ENCODE measurements at places on chromosomes 5 and 9.

DNA sequence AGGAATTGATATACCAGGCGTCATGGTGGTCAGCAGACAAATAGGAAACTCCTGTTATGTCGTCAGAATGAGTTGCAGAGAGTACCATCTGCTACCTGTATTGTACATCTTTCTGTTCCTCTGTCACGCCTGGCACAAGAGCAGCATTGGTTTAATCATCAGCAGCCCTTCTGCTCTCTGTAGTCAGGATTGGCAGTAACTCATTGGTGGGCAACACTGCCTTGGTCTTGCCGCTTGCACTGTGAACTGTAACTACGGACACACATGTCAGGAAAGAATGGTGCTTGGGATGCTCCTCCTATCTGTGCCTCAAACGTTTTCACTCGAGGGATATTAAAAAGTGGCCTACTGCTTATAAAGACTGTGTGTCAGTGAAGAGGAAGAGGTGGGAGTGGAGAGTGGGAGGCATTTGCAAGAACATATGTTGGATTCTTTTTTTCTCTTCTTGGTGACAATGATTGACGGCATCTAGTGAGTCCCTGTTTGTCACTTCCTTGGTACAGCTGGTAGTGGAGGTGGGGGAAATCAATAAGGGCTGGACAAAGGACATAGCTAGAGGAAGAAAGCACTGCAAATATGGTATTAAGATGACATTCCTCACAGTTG is 76.6 kb downstream of the F2RL2 start:
- DNase-seq: peak; percentile 44

DNA sequence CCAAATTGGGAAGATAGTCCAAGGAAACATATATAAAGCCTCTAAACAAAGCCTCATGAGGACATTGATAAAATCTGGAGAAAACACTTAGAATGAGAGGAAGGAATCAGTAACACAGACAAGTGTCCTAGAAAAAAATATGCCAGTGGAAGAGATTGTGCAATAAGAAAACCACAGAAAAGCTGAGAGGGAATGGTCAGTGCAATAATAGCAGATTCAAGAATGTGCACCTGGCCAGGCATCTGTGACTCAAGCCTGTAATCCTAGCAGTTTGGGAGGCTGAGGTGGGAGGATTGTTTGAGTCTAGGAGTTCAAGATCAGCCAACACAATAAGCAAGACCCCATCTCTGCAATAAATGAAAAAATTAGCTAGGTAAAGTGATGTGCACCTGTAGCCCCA is 691.2 kb upstream of the CDH6 start:
- DNase-seq: no peak

DNA sequence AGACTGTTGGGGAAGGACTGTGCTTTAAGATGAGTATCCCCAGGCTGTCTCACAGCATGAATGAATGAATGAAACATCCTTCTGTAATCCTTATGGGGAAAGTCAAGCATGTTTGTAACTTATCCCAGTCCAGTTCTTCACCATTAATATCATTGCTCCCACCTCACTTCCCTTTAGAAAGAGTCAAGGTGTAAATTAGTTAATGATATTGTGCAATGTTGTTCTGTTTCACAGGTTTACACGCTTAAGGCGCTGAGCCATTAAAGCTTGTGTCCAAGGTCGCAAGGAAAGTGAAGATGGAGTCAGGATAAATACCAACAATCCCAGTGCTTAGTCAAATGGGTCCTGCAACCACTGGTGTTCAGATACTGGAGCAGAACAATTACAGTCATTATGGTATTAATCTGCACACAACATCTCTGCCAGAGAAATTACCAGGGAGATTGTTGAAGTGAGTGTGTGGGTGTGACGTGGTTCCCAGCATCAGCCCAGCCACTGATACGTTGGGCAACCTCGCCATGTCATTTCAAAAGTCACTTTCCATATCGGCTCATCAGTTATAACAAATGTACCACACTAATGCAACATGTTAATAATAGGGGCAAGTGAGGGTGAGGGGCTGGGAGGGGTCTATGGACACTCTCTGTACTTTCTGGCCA is 1.5 kb upstream of the MYO10 start:
- no peak for DNase-seq

GRCh38 chr9:69542942-69543704 is 129.0 kb downstream of the APBA1 start:
- no peak for DNase-seq

DNA sequence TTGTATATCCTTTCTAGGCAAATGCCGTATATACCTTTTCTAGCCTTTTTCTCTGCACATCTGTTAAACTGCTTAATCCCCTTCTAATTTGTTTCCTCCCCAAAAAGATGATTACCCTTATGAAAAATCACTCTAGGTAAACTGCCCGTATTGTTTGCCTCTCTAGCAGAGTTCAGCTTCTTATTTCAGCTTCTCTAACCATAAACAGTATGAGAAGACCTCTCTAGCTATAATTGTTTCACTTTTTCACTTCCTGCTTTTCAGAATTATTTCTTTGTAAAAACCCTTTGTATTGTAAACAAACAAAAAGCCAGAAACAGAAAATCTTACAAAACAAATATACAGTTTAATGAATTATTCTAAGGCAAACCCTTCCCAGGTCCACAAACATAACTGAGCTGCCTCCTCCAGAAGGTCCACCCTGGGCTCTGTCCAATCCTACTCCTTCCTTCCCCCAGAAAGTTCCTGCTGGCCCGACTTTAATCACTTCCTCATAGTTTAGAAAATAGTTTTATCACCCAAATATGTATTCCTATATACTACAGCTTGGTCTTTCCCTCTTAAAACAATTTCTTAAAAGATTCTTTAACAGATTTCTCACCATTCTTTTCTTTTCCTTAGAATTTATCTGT is 158.1 kb downstream of the FGF1 start:
- no peak for DNase-seq

GRCh38 chr9:80435591-80435990 is 863.8 kb downstream of the TLE4 start:
- DNase-seq: no peak

- no peak for DNase-seq
These were observed 4.9 kb upstream of the TMEFF1 start for GRCh38 chr9:100468041-100468440.

GRCh38 chr5:36054647-36055046 is 12.0 kb downstream of the UGT3A2 start:
- no peak for DNase-seq

- DNase-seq: no peak
These were observed 176.7 kb upstream of the HMHB1 start for GRCh38 chr5:143635146-143635752.

DNA sequence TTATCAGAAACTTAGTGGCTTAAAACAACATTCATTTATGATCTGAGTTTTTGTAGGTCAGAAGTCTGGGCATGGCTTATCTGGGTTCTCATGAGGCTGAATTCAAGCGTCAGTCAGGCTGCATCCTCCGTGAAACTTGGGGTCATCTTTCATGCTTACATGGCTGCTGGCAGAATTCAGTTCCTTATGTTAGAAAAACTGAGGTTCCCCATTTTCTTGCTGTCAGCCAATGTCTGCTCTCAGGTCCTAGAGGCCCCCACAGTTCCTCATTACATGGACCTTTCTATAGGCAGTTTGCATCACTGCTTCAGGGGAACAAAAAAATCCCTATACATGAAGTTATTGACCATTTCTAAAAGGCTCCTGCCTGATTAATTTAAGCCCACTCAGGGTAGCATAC is 83.8 kb upstream of the NMUR2 start:
- no peak for DNase-seq

GRCh38 chr5:50900952-50901510 is 234.6 kb downstream of the PARP8 start:
- DNase-seq: no peak

GRCh38 chr9:88676644-88677043 is 141.7 kb downstream of the NXNL2 start:
- no peak for DNase-seq

GRCh38 chr5:144385597-144385996 is 214.9 kb downstream of the KCTD16 start:
- no peak for DNase-seq

- no peak for DNase-seq
These were observed 122.3 kb downstream of the GOLPH3 start for GRCh38 chr5:32051796-32052195.

DNA sequence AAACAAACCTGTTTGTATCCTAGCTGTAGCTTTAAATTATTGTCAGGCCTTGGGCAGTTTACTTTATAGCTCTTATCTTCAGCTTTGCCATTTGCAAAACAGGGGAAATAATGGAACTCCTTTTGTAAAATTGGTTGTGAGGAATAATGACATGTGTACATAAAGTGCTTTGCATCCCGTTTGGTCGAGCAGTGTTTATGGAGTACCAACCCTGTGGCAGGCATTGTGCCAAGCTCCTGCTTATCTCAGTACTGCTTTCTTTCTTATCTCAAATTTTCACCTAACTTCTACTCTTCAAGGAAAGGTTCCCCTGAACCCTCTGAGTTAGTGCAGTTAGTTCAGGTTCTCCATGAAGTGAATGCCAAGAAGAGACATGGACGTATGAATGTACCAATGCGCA is 9.4 kb upstream of the TENT2 start:
- no peak for DNase-seq

GRCh38 chr5:66193419-66193818 is 49.3 kb downstream of the SREK1 start:
- no peak for DNase-seq

GRCh38 chr9:18676525-18676924 is 202.6 kb downstream of the ADAMTSL1 start:
- DNase-seq: no peak

DNA sequence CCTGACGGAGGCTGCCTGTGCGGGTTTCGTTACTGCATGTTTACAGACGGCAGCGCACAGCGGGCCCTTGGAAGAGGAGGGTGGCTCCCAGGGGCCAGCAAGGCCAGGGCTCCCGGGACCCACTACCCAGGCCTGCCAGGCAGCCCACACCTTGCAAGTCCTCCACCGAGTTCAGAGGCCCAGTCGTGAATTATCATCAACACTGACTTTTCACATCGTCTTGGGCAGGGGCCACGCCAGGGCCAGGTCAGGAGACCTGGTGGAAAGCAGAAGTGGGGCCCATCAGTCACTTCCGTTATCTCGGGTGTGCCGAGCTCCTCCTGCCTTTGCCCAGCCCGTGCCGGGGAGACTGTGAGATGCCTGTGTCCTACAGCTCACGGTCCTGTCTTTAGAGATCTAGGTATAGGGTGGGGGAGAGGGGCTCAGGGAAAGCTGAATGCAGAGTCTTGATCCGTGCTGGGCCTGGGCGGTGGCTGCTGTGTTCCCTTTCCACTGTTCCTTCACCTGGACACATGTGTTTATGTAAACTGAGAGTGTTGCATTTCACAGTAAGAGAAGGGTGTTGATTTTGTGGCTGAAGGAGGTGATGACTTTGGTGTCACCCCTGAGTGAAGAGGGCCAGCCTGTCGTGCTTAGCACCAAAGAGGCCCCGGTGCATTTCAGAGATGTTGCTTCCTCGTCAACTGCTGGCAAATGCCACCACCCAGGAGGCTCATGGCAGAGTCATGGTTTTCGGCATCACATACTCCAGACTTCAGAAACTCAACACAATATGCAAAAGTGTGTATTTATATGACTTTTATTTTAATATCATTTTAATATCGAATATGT is 175.2 kb downstream of the GAPVD1 start:
- no peak for DNase-seq

DNA sequence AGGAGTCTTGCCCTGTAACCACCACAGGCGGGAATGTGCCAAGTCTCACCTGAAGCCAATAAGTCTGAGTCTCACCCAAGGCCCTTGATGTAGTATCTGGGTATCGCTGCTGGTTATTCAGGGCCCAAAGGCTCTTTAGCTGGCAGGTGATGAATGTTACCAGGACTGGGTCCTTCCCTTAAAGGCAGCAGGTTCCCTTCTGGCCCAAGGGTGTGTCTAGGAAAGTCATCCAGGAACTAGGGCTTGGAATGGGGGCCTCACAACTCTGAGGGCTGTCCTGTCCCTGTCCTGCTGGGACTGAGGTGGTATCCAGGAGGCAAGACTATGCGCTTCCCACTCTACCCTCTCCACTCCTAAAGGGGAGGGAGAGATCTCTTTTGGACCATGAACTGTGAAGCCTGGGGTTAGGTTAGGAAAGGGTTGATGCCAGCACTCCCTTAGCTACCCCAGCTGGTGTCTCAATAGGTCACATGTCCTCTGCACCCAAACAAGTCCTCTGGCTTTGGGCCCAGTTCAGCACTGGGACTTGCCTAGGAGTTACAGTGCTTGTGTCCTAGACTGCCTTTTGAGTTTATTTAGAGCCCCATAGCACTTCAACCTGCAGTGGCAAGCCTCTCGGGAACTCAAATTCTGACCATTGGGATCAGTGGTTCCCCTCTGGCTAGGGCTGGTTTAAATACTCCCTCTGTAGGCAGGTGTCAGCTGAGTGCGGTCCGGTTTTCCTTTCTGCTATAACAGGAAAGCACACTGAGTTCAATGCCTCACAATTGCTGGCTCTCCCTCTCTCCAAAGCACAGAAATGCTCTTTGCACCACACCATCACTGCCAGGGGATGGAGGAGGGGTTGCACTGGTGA is 22.5 kb upstream of the RANBP3L start:
- DNase-seq: no peak

- DNase-seq: no peak
These were observed 336.8 kb upstream of the SLC30A5 start for GRCh38 chr5:68757006-68757405.

DNA sequence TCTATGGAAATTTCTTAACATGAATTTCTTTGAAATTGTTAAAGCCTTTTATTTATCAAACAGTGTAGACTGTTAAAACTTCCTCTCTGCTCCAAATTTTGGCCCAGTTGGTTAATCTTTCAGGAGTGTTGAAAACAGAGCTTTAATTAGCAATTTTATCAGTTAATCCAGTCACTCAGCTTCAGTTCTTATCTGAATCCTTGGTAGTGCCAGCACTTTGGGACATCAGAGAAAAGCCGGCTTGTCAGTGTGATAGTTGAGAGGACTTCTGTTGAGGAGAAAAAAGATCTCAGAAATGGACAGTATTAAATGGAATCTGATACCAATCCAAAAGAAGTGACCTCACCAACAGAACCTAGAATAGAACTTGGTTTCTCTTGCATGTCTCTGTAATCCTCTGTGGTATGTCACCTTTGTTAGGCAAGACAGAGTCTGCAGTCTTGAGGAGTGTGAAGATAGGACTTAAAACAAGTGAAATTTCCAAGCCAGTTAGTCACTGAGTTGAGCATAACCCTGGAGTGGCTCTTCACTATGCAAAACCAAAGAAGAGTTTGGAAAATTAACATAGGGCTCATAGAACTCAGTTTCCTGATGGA is 251.8 kb downstream of the NNT start:
- no peak for DNase-seq

GRCh38 chr5:140113180-140113698 is 670 bp upstream of the PURA start:
- peak; percentile 18 for DNase-seq

- DNase-seq: no peak
These were observed 2.8 kb upstream of the DNAJA1 start for GRCh38 chr9:33022303-33022702.

DNA sequence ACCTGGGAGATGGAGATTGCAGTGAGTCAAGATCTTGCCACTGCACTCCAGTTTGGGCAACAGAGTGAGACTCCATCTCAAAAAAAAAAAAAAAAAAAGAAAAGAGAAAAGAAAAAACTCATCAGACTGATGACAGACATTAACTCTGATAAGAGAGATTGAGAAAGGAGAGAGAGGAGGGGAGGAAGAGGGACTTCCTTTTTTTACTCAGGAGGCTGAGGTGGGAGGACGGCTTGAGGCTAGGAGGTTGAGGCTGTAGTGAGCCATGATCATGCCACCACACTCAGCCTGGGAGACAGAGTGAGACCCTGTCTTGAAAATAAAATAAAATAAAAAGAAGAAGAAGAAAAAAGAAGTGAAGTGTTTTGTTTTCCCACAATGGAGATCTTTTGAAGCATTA is 9.7 kb upstream of the MSMP start:
- DNase-seq: no peak

- DNase-seq: peak; percentile 21
These were observed 31.6 kb upstream of the UBAC1 start for GRCh38 chr9:135992486-135993408.

Measured in naive B cell (primary cell).